Upper lobe of left lung (tissue), 6 donors: ENCODE measurements at places on chromosomes 16 and 17. TPM values are rescaled to one million over a fixed set of nuclear protein-coding genes. Genes with fewer than 3 reads are reported as not detected.
A peak's percentile ranks its signal among the peaks of the same experiment; 100 is the strongest.

Gene CCDC137
- total RNA-seq = 12.3 TPM

Gene SCNN1B
- total RNA-seq = 82.0 TPM

Gene HBM
- not detected for total RNA-seq

Gene GDPD1
- total RNA-seq = 3.0 TPM

Gene ARL5C
- total RNA-seq = not detected

Gene MYL11
- total RNA-seq = not detected

Gene RSPRY1
- total RNA-seq = 37.4 TPM

- DNase-seq = no peak
These were observed 5.8 kb downstream of the GPRC5C start for GRCh38 chr17:74437702-74438101.

- DNase-seq = no peak
These were observed 272.1 kb downstream of the HAPSTR1 start for GRCh38 chr16:9363520-9363919.

- no peak for DNase-seq
These were observed 12.8 kb upstream of the ADCY7 start for GRCh38 chr16:50253514-50253910.

GRCh38 chr16:77273-77806, 685 bp upstream of the MPG start:
- DNase-seq = peak; percentile 91

GRCh38 chr16:86231321-86231995, 278.9 kb upstream of the FOXF1 start:
- DNase-seq = no peak

GRCh38 chr17:14014657-14015056, 54.6 kb upstream of the COX10 start:
- DNase-seq = no peak

DNA sequence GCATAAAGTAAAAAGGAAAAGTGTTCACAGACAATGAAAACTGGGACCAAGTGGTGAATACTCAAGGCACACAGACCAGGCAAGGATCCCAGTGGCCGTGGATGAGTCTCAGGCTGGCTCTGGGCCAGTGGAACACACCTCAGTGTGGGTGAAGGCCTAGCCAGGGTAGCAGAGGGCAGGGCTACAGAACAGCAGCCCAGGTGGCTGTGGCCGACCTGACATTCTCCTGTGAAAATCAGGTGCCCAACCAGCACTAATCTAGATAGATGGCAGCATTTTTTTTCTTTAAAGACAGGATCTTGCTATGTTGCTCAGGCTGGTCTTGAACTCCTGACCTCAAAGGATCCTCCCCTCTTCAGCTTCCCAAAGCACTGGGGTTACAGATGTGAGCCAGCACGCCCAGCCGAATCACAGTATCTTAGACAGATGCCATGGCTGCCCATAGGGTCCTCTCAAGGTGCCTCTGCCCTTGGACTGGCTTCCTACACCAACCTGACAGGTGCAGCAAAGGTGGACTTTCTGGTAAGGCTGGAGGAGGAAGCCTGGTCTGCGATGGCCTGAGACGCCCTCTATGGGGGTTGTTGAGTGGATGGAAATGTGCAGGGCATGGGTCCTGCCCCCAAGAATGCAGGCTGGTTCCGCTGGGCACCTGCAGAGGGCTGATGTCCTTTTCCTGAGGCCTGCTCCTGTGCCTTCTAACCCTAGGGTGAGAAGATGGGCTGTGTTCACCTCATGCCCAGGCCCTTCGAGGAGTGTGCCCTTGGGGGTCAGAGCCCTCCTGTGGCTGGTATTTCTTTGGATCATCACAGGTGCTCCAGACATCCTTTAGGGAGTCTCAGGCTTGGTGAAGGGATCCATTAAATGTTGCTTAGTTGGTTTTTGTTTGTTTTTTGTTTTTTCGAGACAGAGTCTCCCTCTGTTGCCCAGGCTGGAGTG, 3.8 kb upstream of the P4HB start:
- DNase-seq = no peak

DNA sequence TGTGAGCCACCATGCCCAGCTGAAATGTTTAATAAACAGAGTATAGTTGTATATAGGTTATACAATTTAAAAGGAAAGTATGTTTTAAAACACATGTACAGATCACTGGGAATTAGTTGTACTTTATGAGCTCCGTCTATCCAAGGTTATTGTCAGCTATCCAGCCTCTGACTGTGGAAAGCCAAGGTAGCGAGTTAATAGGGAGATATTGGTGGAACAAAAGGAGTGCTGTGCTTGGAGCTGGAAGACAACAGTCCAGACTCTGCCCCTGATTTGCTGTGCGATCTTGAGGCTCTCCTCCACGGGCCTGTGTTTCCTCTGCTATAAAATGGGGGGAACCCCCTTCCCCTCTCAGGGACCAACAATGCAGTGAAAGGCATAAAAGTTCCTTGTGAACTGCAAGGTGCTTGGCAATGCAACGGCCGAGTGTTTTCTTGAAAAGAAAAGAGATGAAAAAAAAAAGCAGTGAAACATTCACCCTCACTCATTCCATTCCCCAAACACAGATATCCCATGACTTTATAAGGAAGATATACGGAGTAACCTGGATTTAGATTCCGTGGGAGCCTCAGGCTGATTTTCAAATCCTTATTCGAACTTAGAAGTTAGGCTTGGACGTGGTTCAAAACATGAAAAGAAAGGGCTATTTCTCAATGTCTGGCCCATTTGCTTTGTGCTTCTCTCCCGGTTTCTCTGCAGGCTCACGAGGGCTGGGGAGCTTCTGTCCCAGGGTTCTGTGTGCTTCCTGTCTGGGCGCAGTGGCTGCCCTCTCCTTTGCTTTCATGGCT, 34.1 kb downstream of the CUEDC1 start:
- DNase-seq = no peak

GRCh38 chr17:55482591-55483389, 28.5 kb downstream of the SMIM36 start:
- no peak for DNase-seq

- DNase-seq = no peak
These were observed 2.7 kb downstream of the NUFIP2 start for GRCh38 chr17:29291163-29291752.

DNA sequence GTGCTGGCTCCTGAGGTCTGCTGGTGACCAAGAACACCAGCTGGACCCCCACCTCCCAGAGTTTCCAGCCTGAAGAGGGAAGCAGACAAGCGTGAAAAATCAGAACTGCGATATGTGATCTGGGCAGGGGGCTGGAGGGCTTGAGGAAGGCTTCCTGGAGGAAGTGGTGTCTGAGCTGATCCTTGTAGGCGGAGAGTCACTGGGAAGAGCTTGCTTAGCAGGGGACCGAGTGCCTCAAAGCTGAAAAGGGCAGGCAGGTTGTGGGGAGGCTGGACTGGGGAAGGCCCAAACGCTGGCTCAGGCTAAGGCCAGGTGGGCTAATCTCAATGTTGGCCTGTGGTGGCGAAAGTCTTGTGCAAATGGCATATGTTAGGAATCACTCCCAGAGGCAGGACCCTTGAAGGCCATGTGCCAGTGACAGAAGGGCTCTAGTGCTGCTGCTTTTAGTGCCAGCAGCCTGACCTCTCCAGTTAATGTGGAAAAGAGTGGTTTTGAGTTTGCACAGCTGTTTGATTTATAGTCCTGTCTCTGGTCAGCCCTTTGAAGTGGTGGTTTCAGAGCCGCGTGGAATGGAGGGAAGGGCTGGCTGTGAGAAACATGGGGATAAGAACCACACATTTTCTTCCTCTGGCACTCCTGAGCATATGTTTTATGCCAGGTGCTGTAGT, 85.3 kb upstream of the LGALS9 start:
- DNase-seq = no peak

- DNase-seq = no peak
These were observed 57.9 kb downstream of the BRIP1 start for GRCh38 chr17:61805399-61805798.

DNA sequence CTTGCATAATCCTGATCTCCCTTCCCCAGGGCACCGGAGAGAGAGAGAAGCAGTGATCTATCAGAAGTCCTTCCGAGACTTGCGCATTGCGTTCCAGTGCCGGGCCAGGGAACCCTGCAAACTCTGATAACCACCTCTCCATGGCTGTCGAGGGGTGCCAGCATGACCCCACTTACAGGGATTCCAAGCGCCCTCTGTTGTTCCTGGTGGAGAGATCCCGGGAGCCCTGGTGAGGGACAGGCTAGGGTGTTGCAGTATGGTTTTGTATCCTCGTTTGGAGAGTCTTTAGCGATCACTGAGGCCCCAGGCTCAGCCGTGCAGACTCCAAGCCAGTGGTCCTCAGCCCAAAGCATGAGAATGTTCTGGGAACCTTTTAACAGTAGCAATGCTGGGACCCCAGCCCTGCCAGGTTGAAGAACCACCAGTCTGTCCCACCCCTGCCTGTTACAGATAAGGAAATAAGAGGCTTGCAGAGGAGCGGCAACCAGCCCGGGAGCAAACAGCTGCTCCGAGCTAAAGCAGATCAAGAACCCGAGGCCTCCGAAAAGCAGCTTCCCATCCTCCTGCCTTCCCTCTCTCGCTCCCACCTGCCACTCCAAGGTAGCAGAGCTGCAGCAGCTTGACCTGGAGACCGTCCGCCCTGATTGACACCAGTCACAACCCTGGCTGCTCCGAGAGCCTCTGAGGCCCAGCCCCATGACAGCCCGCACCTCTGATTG, 150.3 kb upstream of the RPL38 start:
- DNase-seq = no peak

DNA sequence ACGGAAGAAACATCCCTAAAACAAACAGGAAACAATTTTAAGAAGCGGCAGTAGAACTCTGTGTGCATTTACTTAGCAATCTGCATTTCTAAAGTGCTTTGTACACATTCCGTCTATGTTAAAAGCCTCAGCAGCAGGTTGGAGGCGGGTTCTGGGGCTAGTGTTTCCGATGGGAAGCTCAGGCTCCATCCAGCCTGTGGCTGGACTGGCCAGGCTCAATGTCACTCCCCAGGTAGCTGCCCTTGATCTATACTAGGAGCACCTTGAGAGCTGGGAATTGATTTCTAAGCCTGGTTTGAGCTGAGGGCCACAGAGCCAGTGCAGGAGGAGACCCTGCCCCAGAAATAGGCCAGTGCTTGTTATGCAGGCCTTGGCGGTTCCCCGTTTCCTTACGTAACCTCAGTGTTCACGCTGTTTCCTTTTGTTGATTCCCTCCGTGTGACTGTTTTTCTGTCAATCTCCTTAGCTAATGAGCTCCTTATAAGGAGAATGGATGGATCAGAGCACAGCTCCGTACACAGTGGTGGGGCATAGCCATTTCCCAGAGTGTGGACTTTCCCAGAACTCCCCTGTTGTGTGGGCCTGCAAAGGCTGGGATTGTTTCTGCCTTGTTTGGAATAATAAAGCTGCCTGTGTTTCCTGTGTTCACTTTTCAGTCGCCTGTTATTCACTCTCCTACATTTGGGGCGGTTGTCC, 21.4 kb downstream of the ADORA2B start:
- DNase-seq = peak; percentile 94

DNA sequence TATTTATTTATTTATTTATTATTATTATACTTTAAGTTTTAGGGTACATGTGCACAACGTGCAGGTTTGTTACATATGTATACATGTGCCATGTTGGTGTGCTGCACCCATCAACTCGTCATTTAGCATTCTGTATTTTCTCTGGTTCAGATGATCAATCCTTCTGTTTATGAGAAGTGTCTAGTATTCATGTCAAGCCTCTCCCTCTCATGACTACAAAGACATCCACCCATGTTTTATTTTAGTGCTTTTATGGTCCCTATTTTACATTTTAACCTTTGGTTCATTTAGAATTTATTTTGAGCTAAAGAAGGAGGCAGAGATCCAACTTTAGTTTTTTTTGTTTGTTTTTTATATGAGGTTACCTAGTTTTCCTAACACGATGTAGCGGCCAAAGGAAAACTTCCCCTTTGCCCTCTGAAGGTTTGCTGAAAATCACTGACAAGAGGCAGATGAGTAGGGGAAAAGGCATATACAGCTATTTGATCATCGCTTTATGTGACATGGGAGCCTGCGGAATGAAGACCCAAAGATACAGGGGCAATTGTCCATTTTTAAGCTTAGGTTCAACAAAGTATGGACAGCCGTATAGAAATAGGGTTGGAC, 22.4 kb upstream of the AQP8 start:
- DNase-seq = no peak

DNA sequence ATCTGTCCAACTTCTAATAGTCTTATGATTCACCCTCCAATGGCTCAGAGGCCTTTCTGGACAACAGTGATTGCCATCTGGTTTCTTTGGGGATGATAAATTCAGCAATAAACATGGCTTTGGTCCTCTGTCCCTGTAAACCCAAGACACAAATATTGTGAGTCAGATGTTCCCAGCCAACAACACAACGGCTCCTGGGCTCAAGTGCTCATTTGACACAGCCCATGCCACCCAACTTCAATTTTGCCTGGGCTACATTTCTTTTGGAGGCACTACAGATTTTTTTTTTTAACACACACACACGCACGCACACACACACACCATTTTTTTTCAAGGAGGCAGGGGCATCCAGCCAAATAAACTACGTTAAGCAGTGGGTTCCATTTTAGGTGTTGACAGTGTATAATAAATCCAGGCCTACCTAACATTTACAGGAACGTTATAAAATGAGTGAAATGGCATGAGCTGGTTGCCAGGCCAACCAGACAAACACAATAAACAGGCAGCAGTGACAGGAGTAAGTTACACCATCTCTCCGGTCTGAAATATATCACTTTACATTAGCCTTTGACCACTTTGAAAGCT, 939.9 kb upstream of the SOX9 start:
- DNase-seq = no peak
